ENCODE measurements at places on chromosomes 7 and 10.

GRCh38 chr10:72593963-72594362, 31.9 kb downstream of the MICU1 start:
- DNase-seq = no peak

DNA sequence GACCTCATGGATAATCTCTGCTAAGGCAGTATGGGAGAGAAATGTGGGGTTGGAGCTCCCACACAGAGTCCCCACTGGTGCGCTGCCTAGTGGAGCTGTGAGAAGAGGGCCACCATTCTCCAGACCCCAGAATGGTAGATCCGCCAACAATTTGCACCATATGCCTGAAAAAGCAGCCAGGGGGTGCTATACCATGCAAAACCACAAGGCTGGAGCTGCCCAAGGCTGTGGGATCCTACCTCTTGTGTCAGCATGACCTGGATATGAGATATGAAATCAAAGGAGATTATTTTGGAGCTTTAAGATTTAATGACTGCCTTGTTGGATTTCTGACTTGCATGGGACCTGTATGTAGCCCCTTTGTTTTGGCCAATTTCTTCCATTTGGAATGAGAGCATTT, 27.0 kb upstream of the SAMD9L start:
- no peak for DNase-seq

DNA sequence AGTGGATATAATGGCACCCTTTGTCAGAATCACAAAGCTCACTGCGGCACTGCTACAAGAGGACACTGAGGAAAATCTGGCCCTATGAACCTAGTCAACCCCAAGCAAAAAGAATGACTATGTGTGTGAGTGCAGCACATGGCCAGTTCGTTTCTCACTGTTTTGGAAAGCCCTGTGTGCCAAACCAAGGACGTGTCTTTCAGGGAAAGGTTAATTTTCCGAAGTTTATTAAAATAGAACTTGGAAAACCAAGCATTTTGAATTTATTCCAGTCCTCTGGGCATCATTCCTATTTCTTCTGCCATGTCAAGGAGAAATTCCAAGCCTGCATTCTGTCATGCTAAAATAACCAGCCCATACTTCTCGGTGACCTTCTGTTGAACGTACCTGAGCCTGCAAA, 471.8 kb downstream of the PLXDC2 start:
- no peak for DNase-seq

DNA sequence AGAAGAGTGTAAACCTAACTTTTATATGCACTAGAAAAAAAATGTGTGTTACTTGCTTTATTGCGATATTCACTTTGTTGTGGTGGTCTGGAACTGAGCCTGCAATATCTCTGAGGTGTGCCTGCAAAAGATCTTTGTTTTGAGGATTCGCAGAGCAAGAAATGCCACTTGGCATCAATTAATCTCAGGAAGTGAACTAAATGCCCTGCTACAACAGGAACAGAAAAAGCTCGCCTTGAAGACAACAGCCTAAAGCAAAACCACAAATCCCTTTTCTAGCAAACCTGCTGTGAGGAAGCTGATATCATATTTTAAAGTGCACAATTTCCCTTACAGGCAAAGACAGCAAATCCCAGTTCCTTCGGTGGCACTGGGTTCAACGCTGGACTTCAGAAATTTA, 675.8 kb downstream of the KCNMA1 start:
- no peak for DNase-seq

DNA sequence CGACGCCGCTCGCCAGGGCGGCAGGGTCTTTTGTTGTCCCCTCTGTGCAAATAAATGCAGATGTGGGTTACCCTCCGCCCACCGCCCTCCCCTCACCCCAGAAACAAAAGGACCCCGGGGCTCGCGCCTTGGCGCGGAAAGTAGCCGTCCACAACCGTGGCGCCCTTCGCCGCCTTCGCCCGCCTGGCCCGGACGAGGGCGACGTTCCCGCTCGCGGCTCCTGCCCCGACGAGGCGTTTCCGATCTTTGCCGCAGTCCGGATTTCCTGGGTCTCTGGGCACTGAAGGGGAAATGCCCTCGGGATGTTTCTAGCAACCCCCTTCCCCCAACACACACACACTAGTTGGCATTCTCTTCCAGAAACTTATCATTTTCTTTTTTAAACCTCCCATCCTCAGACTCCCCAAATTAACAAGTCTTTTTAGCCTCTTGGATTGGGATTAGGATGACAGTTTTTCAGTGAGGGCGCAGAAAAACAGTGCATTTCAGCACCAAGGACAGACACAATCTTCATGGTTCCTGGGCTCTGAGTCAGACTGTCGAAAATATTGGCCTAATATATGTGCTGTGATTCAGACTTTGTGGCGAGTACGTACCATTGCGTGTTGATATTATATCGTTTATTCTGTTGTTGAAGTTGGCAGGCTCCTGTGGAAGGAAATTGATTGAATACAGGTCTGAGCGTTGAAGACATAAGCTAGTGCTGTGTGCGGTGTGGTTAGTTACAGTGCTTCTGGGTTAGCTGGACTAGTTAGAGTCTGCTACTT, 771 bp downstream of the PHYHIPL start:
- DNase-seq = peak; percentile 51

GRCh38 chr10:120824881-120825309, 26.3 kb upstream of the WDR11 start:
- DNase-seq = no peak

- DNase-seq = peak; percentile 75
These were observed 38.8 kb downstream of the TMEM60 start for GRCh38 chr7:77759294-77759889.

DNA sequence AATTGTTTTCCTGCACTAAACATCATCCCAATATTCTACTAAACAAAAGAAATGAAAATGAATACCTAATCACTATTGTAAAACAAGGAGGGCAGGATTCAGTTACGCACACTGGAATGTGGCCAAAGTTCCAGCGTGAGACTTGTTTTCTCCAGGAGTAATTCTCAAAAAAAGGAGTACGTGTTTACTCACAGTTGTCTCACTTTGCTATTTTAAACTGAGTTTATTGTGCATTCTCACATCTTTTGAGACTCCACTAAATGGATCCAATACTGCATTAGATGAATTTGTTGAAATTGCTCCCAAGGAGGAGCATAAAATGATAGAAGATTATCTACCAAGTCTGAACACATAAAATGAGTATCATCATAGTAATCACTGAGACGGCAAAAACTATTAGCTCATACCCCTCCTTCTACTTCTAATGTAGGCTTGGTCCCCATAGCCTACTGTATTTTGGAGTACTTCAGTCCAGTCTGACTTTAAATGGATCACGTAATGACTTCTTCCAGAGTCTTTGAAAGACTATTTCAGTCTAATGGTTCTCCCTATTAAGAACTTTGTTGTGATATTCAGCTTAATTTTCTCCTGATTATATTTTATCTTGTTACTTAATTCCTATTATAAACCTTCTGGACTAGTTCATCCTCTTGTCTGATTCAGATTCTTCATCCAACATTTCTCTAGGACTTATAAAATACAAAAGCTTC, 3.8 kb downstream of the GRM3 start:
- no peak for DNase-seq

DNA sequence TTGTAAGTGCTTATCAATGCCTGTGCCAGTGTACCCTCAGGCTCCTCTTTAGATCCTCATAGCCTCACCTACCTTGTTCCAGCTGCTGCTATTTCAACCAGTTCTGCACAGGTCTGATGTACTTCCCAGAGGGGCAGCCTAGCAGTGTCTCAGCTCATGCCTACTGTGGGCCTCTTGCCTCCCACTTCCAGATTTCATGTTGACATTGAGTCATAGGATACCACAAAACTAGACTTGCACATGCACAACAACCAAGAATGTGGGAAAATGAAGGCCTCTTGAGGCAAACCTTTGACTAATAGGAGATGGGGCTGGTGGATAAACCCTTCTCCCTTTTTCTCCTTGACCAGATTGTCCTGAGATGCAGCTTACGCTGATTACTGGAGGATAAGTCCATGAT, 31.0 kb downstream of the PON3 start:
- no peak for DNase-seq

- DNase-seq = no peak
These were observed 11.0 kb upstream of the LFNG start for GRCh38 chr7:2508327-2509215.

DNA sequence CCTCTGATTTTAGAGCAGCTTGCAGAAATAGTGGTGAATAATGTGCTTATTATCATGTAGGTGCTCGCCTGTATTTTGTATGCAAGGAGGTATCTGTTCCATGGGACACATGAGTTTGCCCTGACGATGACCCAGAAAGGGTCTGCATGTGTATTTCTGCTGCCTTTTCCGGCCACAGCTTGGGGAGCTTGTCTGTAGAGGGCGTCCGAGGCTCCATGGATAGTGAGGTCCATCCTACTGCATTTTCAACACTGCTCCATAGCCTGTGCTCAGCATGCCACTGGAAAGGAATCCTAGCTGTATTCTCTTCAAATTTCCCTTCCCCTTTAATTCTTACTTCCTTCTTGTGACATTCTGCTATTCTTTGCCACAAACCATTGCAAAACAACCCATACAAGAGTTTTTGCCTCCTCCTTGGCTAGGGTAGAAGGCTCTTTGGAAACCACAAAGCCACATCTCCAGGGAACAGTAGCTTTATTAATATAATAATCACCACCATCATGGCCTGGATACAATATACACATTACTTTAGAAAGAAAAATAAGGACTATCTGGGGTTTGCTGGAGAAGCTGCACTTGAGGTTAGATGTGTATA, 127.7 kb downstream of the DYNC1I1 start:
- DNase-seq = no peak

DNA sequence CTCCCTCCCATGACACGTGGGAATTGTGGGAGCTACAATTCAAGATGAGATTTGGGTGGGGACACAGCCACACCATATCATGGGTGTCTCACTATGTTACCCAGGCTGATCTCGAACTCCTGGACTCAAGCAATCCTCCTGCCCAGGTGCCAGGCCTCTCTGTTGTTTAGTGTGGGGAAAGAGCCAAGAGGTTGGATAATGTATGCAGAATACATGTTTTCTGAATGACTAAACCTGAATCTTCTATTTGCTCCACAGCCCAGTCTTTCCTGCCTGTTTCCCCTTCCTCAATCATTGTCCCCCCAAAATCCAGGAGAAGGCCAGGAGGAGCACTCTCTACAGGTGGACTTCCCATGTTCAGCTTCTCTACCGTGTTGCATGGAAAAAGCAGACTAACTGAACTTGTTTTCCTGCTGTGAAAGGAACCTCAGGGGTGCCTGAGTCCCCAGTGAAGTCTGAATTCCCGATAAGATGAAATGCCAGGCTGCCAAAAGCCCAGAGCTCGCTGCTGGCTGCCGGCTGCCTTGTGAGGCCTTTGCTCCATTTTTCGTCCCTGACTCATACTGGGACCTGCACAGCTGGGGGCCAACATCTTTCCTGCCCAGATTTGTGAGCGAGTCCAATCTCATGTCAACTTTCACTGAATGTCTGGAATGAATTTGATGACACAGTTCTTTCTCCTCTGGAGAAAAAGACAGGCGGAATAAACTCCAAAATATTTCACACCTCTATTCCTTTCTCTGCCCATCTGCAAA, 588.0 kb downstream of the CALN1 start:
- no peak for DNase-seq

GRCh38 chr7:127741764-127742375, 89.9 kb downstream of the SND1 start:
- DNase-seq = no peak

GRCh38 chr10:17229016-17229716, 1.1 kb downstream of the VIM start:
- peak; percentile 94 for DNase-seq

- no peak for DNase-seq
These were observed 75.7 kb downstream of the COBL start for GRCh38 chr7:51240868-51241267.

DNA sequence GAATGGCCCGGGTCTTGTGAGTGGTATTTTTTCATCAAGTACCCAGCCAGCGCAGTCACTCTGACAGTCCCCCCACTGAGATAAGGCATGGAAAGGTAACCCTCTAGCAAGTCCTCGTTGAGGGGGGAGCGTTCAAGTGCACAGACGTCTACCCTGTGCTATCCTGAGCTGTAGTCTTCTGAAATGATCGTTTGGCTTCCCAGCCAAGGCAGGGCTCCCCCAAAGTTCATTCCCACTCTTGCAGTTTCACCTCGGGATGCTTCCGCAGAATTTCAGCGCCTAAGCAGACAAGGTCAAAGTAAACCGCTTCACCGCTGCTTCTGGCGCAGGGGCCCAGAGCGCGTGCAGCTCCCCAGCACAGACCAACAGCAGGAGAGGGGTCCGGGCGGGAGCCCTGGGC, 1.8 kb downstream of the INSYN2A start:
- no peak for DNase-seq

GRCh38 chr7:48011951-48012350, 17.0 kb downstream of the SUN3 start:
- DNase-seq = no peak

GRCh38 chr7:2470204-2471021, 5.8 kb downstream of the GRIFIN start:
- DNase-seq = no peak

DNA sequence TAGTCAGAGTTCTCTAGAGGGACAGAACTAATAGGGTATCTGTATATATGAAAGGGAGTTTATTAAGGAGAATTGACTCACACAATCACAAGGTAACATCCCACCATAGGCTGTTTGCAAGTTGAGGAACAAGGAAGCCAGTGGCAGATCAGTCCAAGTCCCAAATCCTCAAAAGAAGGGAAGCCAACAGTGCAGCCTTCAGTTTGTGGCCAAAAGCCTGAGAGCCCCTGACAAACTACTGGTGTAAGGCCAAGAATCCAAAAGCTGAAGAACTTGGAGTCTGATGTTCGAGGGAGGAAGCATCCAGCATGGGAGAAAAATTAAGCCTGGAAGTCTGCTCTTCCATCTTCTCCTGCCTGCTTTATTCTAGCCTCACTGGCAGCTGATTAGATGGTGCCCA, 1107.2 kb upstream of the CELF2 start:
- no peak for DNase-seq

DNA sequence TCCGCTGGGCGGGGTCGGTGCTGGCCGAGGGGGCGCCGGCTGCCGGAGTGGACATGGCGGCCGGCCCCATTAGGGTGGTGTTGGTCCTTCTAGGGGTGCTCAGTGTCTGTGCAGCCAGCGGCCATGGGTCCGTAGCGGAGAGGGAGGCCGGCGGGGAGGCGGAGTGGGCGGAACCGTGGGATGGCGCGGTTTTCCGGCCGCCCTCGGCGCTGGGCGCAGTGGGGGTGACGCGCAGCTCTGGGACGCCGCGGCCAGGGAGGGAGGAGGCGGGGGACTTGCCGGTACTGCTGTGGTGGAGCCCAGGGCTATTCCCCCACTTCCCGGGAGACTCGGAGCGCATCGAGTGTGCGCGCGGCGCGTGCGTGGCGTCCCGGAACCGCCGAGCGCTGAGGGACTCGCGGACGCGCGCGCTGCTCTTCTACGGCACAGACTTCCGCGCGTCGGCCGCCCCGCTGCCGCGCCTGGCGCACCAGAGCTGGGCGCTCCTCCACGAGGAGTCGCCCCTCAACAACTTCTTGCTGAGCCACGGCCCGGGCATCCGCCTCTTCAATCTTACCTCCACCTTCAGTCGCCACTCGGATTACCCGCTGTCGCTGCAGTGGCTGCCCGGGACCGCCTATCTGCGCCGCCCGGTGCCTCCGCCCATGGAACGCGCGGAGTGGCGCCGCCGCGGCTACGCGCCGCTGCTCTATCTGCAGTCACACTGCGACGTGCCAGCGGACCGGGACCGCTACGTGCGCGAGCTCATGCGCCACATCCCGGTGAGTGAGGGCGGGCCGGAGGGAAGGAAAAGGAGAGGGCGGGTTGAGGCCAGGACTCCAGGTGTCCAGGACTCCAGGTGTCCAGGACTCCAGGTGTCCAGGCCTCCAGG, 9.3 kb upstream of the CHCHD1 start:
- DNase-seq = peak; percentile 87

- DNase-seq = peak; percentile 82
These were observed 500.1 kb upstream of the KLF6 start for GRCh38 chr10:4285121-4285520.

All from mesenchymal stem cell (in vitro differentiated cells and primary cell).